NCI-H187 (cell line): ENCODE measurements at places on chromosomes 12 and 14.

DNA sequence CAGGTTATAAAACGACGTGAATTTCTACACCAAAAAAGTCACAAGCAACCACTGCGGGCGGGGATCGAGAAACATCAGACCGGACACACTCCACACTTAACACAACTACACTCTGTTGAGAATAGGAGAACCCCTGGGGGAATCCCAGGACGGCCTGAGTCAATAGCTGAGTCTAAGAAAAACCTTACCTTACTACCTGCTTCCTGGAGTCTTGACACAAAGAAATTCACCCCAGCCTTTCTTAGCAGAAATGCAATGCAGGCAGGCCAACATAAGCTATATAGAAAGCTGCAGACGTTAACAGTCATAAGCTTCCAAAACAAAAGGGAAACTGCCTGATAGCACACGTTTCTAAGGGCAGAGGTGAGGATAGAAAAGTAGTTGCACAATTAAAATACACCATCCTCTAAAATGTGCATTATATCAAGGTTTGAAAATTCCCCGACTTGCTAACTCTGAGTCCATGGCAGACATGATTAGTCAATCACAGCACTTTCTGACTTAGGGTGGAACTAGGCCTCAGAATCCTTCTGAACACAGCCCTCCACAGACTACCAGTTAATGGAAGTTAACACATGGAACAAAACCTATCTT, 68.0 kb downstream of the CCDC88C start:
- DNase-seq, result no peak

DNA sequence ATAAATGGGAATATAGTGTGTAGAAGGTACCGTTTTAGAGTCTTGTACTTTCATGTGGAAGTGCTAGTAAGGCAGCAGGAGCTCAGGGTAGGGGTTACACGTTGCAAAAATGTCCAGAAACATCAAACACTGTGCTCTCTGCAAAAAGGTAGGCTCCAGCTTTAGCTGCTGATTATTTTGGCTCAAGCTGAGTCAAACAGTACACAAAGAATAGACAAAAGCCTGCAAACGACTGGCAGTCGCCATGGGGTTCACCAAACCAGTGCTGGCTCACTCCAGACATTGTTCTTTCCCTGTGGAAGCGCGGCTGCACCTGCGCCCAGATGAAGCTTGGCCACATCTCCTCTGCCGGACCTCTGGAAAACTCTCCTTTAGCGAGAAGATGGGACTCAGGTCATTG, 45.3 kb upstream of the NAA30 start:
- no peak for DNase-seq

GRCh38 chr12:31768046-31768445, 39.2 kb upstream of the AMN1 start:
- DNase-seq, result no peak

DNA sequence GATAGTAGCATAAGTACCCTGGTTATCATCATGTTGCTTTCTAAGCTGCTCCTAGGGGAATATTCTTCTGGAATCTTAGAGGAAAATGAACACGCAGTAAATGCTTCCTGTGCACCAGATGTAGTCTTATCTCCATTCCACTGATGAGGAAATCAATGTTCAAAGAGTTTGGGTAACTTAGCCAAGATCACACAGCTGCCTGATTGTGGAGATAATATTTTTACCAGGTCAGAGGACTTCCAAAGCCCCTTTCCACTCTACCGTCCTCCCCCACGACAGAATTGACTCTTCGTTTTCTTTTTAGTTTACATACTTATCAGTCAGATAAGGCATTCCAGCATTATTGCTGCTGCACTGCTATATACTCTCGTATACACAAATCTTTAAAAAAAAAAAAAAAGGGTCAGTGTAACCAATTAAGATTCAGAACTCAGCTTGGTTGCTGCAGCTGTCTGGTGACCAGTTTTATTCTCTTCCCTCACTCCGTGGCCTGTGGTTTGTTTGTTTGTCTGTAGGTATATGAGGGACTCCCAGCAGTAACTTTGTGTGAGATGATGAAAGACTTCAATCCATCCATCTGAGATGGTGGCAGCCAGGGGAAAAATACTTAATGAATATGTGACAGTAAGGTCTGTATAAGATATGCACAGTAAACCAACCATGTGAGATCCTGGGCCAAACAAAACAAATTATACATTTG, 110.5 kb downstream of the TGFB3 start:
- DNase-seq, result no peak

- no peak for DNase-seq
Observed at GRCh38 chr12:88255224-88255623, 113.1 kb downstream of the TMTC3 start.

DNA sequence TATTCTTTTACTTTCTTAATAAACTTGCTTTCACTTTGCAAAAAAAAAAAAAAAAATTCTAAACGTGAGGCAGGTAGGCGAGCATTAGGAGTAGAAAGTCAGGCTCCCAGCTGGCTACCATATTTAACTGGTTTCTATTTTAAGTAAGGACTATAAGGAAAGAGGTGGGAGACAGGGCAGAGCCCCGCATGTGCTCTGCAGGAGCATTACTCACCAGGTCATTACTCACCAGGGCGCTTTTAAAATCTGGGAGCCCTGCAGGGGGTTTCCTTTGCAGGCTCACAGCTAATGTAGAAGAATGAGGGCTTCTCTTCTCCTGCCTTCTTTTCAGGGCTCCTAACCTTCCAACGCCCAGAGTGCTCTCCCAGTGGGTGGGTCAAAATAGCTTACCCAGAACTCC, 14.0 kb upstream of the DPF3 start:
- DNase-seq, result no peak

GRCh38 chr14:65290830-65291229, 121.7 kb upstream of the FUT8 start:
- DNase-seq, result no peak

DNA sequence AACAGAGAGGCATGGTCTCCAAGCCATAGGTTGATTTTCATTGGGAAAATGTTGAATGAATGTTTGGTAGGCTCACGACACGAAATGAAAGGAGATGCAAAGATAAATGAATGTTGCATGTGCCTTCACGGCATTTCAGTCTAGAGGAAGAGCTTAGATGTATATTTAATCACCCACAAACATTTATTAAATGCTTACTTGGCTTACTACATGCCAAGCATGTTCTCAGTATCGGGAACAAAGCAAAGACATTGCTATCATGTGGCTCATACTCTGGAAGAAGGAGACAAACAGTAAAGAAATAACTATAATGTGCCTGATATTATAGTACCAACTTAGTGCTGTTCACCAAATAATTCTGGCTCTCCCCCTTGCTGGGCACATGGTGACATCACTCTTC, 133.5 kb downstream of the LLPH start:
- no peak for DNase-seq

DNA sequence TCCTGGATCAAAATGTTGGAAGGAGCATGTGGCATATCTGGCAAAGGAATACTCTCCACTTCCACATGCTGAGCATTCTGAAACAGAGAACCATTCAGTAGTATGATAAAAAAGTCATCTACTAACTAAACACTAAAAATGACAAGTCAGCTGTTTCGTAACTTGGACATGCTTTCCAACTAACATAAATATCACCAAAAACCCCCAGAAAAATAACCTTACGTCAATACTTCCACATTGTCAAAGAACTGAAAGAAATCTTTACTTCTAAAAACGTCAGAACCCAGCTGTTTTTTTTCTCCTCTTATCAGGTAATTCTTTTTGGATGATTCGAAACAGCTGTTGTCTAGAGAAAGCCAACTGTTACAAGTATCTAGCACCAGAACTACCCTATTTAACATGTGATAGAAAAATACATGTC, 8.2 kb downstream of the WBP11 start:
- no peak for DNase-seq

DNA sequence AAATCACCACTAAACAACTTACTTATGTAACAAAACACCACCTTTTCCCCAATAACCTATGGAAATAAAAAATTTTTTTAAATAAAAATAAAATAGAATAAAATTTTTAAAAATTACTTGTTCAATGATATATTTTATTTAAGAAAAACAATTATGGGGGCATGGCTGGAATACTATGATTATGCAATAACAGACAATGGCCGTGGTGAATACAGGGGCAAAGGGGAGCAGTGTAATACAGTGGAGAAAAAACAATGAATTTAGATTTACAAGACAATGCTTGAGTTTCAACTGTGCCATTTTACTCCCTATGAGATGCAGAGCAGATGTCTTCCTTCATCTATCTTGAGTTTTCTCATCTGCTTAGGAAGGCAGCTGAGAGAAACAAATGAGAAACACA, 72.9 kb downstream of the BLTP3B start:
- DNase-seq, result no peak

GRCh38 chr12:47021298-47021697, 58.1 kb upstream of the PCED1B start:
- no peak for DNase-seq
